Activated T-cell treated with anti-CD3 and anti-CD28 coated beads, Interleukin-2, amount 50 U/mL, for 4 hours (primary cell): ENCODE measurements at places on chromosomes 12 and 14. TPM values are rescaled to one million over a fixed set of nuclear protein-coding genes. Genes with fewer than 3 reads are reported as not detected.

- DNase-seq: no peak
These were observed 163.7 kb upstream of the NOVA1 start for GRCh38 chr14:26761532-26761931.

The TIMM9 gene
- total RNA-seq: 80.4 TPM

- DNase-seq: no peak
These were observed 377.9 kb upstream of the RGS6 start for GRCh38 chr14:71554323-71554722.

DNA sequence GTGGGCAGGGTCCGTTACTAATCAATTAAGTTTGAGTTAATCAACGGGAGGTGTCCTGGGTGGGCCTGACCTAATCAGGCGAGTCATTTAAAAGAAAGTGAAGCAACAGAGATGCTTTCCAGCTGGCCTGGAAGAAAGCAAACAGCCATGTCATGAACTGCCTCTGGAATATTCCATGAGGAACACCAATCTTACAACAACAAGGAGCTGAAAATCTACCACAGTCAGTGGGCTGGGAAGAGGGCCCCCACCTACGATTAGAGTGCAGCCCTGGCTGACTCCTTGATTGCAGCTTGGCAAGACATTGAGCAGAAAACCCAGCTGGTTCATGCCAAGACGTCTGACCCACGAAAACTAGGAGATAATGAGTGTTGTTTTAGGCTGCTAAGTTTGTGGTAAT lies 56.2 kb downstream of the SSPN start:
- no peak for DNase-seq

The ENDOU gene
- total RNA-seq: 0.14 TPM

The BEST3 gene
- total RNA-seq: not detected

DNA sequence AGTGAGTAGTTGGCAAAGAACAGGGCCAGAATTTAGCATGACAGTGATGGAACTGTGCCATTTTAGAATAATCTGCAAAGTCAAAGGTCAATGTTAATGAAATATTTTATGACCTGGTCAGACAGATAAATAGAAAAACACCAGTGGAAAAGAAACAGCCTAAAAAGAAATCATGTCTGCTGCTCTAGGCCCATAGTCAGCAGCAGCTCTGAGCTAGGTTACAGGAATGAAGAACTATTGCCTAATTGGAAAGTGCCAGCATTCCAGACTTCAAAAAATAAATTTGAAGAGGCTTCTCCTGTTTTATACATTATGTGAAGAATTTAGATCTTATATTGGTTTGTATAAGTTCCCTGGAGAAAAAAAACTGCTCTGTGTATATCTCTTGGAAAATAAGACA lies 9.8 kb downstream of the NPC2 start:
- no peak for DNase-seq
